Stimulated activated CD8-positive, alpha-beta memory T cell treated with anti-CD3 and anti-CD28 coated beads, Interleukin-2, amount 100 ng/mL, for 1 hour (primary cell): ENCODE measurements at places on chromosomes 3 and 15.

DNA sequence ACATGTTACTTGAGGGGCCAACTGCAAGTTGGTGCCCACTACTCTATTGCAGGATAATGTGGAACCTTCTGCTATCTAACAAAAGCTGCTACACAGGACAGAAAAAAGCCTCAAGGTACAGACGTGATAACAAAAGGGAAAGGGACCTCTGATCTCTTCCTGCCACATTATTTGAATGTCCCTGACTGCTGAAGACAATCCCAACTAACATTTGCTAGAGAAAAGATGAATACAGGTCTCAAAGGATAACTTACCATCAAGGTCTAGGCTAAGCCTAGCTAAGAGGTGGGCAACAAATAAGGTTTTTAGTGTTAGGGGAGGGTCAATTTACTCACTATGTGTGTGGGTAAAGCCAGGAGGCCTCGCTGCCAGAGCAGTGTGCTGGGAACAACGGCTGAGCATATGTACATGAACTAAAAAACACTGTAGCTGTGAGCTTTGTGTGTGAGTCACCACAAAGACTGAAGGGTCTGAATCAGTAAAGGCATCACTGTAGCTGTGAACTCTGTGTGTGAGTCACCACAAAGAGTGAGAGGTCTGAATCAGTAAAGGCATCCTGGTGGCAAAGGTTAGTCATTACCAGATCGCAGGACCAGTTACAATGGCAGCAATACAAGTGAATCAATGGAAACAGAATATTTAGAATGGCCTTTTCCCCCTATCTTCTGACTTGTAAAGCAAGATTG lies 111.7 kb downstream of the LMLN start:
- peak; percentile 6 for DNase-seq

DNA sequence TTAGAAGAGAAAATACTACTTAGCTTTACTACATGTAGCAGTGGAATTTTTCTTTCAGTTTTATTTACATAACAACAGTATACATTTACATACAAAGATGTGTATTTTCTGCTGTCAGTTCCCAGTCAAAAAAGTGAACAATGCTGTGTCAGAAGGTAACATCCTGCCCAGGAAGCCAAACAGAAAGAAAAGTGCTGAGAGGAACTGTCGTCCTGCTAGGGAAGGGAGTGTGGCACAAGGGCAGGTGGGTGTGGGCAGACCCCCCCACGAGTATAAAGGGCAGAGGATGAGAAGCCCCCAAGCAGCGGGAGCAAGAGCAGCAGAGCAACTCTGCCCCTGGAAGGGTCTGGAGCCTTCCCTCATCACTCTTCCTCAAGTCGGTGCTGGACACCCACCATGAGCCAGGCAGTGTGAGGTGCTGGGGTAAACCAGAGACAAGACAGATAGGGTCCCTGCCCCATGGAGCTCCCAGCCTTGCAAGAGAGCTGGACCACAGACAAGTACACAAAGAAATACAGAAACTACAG lies 39.7 kb downstream of the TBC1D2B start:
- no peak for DNase-seq

- no peak for DNase-seq
Observed at GRCh38 chr3:150762662-150763121, 277 bp downstream of the SIAH2 start.

DNA sequence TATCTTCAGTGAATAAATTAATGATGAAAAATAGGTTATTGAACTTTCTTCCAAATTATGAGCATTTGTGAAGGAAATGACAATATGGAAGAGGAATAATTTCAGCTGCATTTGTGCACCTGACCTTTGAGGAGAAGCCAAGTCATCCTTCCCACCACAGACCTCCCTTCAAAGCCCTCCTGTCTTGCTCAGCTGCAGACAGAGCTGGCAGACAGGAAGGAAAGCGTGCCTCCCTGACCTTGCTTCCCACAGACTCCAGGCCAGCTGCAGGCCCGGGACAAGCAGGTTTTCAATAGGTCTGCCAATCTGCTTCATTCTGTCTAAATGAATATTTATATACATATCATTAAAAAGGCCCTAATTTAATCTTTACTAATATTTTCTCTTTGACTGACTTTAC lies 152.9 kb upstream of the RBMS3 start:
- no peak for DNase-seq

GRCh38 chr15:89812011-89812846 lies 2.4 kb downstream of the ANPEP start:
- DNase-seq: no peak
